ENCODE measurements at places on chromosomes 6 and 20. TPM values are rescaled to one million over a fixed set of nuclear protein-coding genes. Genes with fewer than 3 reads are reported as not detected.
A peak's percentile ranks its signal among the peaks of the same experiment; 100 is the strongest.

DNA sequence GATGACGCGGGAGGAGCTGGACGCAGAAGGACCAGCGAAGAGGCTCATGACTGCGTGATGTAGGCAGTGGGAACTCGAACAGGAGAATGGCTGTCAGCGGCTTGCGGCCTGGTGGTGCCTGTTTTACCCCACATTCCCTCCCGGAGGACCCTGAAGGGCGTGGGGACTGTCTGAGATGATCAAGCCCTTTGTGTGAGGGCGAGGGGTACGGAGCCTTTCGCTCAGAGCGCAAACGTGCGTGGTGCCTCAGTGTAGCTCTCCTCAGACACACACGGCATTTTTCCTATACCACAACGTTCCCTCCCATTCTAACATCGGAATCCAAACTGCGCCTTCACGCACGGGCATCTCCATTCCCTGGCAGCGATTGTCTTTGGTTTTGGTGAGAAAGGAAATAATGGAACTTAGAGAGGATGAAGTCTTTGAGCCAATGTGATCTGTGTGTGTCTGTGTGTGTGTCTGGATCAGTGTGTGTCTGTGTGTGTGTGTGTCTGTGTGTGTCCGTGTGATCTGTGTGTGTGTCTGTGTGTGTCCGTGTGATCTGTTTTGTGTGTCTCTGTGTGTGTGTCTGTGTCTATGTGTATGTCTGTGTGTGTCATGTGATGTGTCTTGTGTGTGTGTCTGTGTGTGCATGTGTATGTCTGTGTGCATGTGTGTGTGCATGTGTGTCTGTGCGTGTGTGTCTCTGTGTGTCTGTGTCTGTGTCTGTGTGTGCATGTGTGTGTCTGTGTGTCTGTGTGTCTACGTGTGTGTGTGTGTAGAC is 5.3 kb downstream of the PTK6 start:
- no peak for DNase-seq

DNA sequence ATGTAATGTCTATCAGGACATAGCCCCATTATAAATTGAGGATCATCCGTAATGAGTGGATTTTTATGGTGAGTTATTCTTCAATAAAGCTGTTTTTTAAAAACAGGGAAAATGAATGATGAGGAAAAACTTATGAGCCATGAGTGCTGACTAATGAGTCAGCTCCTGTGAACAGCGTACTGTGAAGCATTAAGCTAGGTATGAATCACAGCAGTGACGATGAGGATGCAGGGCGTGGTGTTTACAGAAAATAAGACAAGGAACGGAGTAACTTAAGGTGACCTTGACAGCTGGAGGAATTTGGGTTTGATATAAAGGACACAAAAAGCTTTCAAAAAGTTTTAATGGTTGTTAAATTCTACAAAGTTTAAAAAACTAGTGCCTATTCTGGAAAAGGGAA is 96.3 kb downstream of the FOXF2 start:
- no peak for DNase-seq

- DNase-seq, result no peak
Observed at GRCh38 chr20:10321138-10321717, 102.6 kb downstream of the SNAP25 start.

DNA sequence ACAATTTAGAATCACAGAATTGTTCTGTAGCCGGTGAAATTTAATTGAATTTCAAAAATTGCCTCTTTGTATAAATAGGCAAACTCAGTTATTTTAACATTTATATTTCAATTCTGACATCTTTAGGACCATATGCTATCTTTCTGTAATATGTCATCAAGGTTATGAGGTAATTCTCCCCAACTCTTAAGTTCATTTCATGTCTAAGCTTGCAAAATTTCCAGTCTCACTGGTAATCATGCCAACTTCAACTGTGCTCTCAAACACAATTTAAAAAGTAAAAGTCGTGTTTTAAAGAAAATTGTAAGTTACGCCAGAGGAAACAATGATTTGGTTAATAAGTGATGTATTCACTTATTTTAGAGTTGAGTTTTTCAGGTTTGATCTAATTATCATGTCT is 1.4 kb downstream of the NCOA7 start:
- no peak for DNase-seq

DNA sequence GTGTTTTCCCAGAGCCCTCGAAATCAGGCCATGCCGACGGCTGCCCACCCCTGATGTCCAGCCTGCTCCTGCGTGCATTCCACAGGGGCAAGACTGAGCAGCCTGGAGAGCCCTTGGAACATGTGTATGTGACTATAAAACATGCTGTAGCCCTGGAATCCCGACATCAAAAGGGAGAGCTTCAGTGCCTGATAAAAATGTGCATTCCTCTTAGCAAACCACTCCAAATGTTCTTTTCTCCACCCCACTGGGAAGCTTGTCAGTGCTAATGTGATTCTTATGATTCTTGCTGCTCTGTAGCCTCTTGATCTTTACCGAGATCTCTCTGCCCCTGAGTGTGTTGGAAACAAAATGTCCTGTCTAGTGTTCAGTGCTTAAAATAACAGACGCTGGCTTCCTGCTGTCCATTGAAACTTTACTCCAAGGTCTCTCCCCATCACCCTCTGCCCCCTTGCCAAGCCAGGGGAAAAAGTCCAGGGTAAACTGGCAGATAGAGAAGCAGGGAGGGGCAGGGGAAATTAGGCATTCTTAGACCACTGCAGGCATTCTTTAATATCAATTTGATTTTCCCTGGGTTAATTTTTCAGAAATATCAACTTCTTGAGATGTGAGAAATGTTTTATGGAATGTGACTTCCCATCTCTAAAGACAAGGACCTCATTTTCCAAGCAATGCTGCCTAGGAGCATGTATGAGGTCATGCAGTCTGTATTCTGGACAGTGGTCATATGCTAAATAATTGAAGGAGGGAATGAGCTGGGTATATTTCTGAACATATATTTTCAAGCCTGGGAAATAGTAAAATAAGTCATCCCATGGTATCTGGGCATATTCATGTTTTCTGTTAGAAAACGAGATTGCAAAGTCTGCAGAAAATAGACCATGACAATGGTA is 73.8 kb upstream of the ISM1 start:
- DNase-seq, result no peak

- no peak for DNase-seq
Observed at GRCh38 chr6:38518511-38519304, 121.0 kb downstream of the BTBD9 start.

DNA sequence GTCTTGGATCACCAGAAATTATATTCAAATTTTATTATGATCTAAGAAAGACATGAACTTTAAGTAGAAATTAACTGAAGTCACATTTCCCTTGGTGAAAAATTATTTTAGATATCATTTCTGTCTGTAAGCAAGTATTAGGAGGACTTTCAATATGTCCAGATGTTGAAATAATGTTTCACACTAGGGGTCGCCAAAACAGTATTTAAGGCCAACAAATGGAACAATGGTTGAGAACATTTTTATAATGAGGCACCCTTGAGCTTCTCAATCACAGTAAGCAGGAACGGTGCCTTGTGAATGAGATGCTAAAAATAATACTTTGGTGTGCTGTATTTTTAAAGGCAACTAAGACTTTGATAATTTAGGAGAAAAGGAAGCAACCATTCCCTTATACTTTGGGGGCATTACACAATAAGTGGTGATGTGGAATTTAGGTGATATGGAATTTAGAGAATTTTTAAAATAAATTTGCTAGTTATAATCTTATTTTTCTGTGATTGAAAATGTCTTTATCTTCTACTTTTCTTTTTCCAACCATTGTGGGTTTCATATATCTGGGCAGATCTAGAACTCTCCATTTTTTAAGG is 9.6 kb upstream of the SF3B5 start:
- peak; percentile 45 for DNase-seq

DNA sequence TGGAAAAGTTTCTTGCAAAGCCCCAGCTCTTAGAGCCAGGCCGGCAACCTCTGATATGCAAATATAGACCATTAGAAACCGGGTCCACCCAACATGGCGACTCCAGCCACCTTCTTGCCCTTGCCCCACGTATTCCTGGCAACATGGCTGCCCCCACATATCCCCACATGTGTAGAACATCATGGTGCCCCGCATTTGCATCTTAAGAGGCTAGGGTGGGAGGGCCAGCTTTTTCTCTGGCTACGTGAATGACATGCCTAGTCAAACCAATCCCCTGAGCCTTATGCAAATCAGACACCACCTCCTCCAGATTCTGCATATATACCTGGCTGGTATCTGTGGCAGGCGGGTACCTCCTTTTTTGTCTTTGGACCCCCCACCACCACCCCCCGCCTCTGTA is 106.1 kb upstream of the PTPRT start:
- DNase-seq, result no peak

DNA sequence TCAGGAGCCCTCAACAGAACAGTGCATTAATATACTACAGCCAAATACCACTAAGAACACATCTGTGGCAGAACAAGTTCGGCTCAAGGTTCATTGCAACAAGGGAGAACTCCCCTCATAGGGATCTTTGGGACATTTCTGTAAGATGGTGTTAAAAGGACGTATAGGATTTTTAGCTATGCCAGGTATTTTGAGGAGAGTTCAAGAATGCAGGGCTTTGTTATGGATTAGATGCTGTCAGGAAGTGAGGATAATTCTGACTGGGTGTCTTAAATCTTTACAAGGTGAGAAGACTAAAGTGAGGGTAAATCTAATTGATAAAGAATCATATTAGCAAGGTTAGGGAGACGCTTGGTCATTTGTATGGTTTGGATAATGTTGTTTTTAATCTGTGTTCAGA is 83.7 kb upstream of the AHI1 start:
- DNase-seq, result no peak

GRCh38 chr20:22523499-22524392 is 60.6 kb downstream of the FOXA2 start:
- no peak for DNase-seq

- no peak for DNase-seq
Observed at GRCh38 chr6:137240168-137240567, 21.0 kb upstream of the IFNGR1 start.

DNA sequence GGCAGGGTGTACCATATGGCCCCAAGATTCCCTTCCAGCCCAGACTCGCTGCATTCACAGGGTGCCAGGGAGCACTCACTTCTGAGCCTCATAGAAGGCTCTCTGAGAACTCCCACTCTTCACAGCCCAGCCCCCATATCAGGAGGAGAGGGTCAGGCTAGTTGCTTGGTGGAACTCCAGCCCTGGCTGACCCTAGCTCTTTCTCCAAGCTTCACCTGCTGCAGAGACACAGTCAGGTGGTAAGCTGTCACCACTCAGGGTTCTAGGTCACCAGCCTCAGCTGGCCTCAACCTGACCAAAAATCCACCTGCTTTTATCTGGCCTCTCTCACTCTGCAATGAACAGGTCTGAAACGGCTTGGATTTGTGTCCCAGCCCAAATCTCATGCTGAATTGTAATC is 162.7 kb upstream of the MLN start:
- no peak for DNase-seq

- DNase-seq, result no peak
Observed at GRCh38 chr6:2355150-2355549, 109.7 kb upstream of the GMDS start.

DNA sequence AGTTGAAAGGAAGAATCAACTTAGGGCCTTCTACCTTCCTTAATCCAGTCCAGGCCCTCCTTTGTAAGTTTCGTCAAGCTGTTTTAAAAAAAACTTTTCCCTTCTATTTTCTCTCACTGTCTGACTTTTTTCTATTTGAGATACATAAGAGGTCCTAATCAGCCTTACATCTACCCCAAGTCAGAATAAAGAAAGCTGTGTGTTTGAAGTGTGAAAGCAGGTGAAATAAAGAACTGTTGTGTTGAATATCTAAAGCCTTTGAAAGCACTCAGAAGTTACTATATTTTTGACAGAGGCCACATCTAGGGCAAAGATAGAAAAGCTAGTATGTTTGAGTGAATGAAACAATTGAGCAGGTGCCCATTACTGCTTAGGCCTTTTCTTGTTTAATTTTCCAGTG is 35.5 kb downstream of the SH3BGRL2 start:
- DNase-seq, result no peak

DNA sequence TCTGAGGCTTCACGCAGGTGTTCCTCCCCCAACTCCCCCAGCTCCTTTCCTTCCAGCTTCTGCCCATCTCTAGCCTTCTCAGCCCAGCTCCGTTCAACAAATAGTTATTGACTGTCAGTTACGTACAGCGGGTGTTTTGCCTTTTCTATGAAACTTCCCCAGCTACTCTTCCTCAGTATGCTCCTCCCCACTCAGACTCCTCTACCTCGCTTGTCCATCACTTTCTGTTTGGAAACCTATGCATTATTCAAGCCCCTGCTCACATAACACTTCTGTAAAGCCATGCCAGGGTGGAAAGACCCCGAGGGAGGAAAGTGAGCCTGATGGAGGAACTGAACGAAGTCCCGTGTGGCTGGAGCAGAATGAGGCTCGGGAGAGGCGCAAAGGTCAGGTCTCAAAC is 44.2 kb upstream of the NR2E1 start:
- no peak for DNase-seq

GRCh38 chr6:20279608-20280287 is 67.5 kb upstream of the MBOAT1 start:
- DNase-seq, result no peak

DNA sequence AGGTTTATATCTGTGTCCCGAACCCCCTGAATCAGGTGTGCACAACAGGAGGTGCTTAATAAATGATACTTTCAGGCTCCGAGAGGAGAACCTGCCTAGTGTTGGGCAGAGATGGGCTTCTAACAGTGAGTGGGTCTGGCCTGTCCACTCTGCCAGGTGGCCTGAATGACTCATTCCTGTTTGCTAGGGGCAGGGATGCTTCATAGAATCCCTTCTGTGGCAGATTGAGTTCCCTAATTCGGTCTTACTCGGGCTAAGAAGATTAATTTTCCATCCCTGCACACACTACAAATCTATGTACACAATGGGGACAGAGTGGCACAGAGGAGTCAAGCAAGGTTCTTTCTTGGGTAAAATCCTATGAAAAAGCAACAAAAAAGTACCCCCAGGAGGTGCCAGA is 19.8 kb downstream of the SDC4 start:
- DNase-seq, result no peak

DNA sequence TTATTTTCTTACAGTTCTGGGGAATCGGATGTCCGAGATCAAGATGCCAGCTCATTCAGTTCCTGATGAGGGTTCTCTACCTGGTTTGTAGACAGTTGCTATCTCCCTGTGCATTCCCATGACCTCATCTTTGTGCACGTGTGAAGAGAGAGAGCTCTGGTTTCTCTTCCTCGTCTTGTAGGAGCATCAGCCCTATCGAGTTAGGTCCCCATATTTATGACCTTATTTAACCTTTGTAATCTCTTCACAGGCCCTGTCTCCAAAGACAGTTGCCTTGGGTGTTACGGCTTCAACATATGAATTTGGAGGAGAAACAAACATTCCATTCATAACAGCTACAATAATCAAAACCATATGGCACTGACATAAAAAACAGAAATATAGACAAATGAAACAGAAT is 455.3 kb downstream of the HACE1 start:
- no peak for DNase-seq

GRCh38 chr20:39568109-39568508 is 606.0 kb downstream of the DHX35 start:
- no peak for DNase-seq

GRCh38 chr6:158939255-158940159 is 60.5 kb downstream of the RSPH3 start:
- no peak for DNase-seq

- peak; percentile 80 for DNase-seq
Observed at GRCh38 chr20:62977613-62978560, 25.4 kb downstream of the SLC17A9 start.

SLC22A1 gene
- polyA plus RNA-seq, result not detected

PTCRA gene
- polyA plus RNA-seq, result not detected

SMIM26 gene
- 186 TPM for polyA plus RNA-seq

NECAB3 gene
- 2.5 TPM for polyA plus RNA-seq

CLPSL2 gene
- not detected for polyA plus RNA-seq

CTCFL gene
- polyA plus RNA-seq, result not detected

CRYBG1 gene
- polyA plus RNA-seq, result 20.5 TPM

TGM2 gene
- polyA plus RNA-seq, result 0.09 TPM

TFAP2C gene
- not detected for polyA plus RNA-seq

SLPI gene
- not detected for polyA plus RNA-seq

All from CD4-positive, alpha-beta memory T cell (primary cell).